ENCODE measurements at places on chromosomes 13 and 19.

DNA sequence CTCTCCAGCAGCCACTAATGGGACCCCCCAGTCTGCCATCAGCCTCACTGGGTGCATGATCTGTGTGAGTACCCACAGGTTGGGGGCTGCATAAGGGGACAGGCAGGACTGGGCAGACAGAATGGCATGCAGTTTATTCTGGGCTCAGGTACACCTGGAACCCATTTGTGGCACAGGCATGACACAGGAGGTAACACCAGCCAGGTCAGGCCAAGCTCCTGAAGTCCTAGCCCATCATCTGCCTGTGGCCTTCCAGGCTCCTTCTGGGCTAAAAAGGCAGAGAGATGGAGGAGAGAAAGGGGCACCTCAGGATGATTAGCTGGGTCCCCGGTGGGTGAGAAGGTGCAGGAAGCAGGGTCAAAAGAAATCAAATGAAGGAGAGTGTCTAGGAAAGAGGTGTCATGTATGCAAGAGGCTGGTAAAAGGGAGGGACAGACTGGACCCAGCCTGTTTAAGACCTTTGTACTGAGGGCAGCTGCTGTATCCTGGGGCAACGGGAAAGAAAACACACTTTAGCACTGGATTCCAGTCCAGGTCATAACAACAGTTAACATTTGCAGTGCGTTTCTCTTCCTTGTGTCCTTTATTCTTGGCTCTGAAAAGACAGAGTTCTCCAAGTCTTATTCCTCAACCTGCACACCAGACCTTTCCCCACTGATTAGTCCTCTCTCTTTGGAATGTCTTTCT lies 20.2 kb upstream of the DGKH start:
- no peak for DNase-seq

DNA sequence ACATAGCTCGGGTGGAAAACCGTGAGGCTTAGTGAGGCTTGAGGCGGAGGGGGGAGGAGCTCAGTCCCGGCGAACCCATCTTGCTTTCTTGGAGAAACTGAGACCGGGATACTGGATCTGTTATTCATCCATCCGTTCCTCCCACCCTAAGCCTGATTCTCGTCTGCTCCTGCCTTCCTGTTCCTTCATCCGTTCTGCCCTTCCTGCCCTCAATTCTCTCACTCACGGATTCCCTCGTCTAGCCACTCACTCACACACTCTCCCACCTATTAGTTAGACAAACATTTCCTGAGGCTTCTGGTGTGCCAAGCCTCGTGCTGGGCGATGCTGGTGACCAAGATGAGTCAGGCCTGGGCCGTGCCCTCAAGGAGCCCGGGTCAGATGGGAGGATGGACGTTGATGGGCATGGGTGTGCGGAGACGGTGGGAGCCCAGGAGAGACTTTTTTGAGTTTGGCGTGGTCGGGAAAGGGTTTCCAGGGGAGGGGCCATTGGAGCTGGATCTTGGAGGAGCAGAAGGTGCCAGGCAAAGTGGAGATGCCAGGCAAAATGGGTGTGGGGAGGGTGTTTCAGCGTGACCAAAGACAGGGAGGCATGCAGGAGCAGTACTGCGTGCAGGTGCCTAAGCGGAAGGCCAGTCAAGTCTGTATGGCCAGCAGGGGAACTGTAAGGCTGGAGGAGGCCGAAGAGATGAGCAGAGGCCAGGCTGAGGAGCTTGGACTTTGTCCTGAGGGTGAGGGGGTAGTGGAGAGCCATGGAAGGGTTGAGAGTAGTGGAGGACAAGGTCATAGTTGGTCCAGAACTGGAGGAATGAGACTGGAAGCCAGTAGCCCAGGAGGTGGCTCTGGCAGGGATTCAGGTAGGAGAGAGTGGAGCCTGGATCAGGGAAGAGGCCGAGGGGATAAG lies 7.4 kb upstream of the CNFN start:
- no peak for DNase-seq

DNA sequence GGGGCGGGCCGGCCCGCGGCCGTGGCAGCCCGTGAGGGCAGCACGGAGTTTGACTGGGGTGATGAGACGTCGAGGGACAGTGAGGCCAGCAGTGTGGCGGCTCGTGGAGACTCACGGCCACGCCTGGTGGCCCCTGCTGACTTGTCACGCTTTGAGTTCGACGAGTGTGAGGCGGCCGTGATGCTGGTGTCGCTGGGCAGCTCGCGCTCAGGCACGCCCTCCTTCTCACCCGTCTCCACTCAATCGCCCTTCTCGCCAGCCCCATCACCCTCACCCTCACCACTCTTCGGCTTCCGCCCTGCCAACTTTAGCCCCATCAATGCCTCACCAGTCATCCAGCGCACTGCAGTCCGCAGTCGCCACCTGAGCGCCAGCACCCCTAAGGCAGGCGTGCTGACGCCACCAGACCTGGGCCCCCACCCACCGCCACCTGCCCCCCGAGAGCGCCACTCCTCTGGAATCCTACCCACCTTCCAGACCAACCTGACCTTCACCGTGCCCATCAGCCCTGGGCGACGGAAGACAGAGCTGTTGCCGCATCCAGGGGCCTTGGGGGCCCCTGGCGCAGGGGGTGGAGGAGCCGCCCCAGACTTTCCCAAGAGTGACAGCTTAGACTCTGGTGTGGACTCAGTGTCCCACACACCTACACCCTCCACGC lies 4.5 kb downstream of the CIC start:
- no peak for DNase-seq

GRCh38 chr19:46373491-46374359 lies 26.8 kb downstream of the PPP5C start:
- no peak for DNase-seq

DNA sequence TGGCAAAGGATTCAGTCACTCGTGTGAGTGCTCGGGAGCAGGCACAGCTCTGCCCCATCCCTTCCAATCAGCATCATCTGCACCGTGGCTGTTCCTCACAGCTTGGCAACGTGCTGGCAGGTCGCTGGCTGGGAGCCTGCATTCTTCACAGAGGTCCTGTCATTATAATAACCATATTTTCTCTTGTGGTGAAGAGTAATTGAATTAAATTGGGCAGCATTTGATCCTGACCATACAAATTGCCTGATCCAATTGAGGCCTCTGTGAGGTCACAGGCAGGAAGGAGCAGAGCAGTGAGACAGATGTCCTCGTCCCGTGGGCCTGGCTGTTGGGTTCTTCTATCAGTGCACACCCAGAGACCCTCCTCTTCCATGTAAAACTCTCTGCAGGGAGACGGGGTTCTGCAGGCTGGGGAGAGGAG lies 407.8 kb downstream of the COG6 start:
- DNase-seq = no peak

- DNase-seq = no peak
Measured at GRCh38 chr19:6833166-6833790, 54.1 kb upstream of the ADGRE1 start.
